A673 (cell line): ENCODE measurements at places on chromosomes 12 and 14. TPM values are rescaled to one million over a fixed set of nuclear protein-coding genes. Genes with fewer than 3 reads are reported as not detected.

Gene PPFIA2
- total RNA-seq = 0.52 and 1.5 TPM in 2 replicates

DNA sequence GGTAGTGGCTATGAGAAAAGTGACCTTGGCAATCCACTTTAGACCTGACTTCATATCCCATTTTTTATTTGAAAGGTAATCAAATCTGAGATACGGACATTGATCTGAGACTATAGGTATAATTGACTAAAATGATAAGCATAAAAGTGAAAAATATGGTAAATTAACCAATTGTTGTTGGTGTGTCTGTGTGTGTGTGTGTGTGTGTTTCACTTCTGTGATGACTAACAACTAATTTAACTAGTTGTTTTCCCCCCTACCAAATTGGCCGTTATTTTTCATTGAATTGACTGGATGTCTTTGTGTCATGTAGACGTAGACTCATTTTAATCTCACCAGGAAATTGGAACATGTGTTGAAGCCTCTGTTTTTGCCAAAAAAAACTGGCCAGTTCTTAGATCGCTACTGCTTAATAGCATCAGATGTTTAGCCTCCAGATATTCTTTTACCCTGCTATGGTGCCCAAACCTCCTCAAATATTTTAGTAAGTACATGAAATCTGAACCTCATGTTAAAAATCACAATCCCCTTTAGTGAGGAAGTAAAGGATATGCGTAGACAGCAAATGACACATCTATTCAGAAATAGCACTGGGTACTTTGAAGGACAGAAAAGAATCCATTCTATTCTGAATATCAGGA, 395.0 kb downstream of the EGLN3 start:
- H3K4me3 ChIP-seq = no peak overlapping the region
- no peak for DNase-seq
- peaks cover 51% of the 10 kb centered on the region for H3K4me1 ChIP-seq
- no peaks in the 10 kb centered on the region for H3K36me3 ChIP-seq
- no peak overlapping the region for H3K27ac ChIP-seq

Gene DPY19L2
- 4.2 and 7.5 TPM in 2 replicates for total RNA-seq

DNA sequence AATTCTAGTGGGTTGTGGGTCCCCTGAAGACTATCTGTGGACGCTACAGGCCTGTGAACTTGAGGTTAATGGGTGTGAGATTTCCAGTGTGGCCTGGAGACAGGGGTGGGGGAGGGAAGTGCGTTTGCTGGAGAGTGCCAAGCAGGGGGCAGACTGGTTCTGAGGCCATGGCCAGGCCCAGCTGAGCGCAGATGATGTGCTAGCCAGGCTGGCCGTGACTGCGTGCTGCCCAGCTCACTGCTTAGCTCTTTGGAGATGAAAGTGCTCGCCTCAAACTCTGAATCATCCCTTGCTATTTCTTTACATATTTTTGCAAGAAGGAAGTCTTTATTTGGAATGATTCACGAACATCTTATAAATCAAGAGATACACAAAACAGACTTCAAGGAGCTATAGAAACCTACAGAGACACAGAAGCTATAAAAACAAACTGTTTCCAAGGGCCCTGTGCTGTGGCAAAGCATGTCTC, 75.2 kb upstream of the PLEKHG3 start:
- no peaks in the 10 kb centered on the region for H3K27me3 ChIP-seq
- no peaks in the 10 kb centered on the region for H3K36me3 ChIP-seq
- DNase-seq = no peak
- no peaks in the 10 kb centered on the region for H3K4me1 ChIP-seq
- H3K27ac ChIP-seq = no peak overlapping the region

Gene HVCN1
- total RNA-seq = 1.0 and 1.1 TPM in 2 replicates

- H3K36me3 ChIP-seq = no peaks in the 10 kb centered on the region
- no peaks in the 10 kb centered on the region for H3K27me3 ChIP-seq
- H3K27ac ChIP-seq = no peak overlapping the region
- no peaks in the 10 kb centered on the region for H3K4me1 ChIP-seq
- DNase-seq = no peak
- no peak overlapping the region for H3K4me3 ChIP-seq
These were observed 191.7 kb upstream of the DIO2 start for GRCh38 chr14:80403036-80403435.

DNA sequence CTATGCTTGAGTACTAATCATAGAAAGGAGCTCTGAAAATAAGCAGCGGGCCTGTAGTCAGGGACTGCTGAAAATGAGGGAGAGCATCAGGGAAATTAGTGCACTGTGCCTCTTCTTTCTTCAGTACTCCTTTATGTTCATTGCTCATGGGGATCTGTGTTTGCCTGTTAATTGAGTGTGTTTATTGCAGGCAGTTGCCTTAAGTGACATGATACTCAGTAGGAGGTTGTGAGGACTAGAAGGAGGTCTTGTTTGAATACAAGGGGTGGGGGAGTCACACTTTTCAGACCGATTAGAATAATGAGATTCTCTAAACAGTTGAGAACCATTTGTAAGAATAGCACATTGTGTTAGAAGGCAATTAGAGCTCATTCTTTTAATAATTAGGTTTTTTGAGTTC, 102.6 kb upstream of the SLCO1C1 start:
- H3K27me3 ChIP-seq = peaks cover 4% of the 10 kb centered on the region
- H3K36me3 ChIP-seq = no peaks in the 10 kb centered on the region
- H3K4me3 ChIP-seq = no peak overlapping the region
- H3K4me1 ChIP-seq = no peaks in the 10 kb centered on the region

DNA sequence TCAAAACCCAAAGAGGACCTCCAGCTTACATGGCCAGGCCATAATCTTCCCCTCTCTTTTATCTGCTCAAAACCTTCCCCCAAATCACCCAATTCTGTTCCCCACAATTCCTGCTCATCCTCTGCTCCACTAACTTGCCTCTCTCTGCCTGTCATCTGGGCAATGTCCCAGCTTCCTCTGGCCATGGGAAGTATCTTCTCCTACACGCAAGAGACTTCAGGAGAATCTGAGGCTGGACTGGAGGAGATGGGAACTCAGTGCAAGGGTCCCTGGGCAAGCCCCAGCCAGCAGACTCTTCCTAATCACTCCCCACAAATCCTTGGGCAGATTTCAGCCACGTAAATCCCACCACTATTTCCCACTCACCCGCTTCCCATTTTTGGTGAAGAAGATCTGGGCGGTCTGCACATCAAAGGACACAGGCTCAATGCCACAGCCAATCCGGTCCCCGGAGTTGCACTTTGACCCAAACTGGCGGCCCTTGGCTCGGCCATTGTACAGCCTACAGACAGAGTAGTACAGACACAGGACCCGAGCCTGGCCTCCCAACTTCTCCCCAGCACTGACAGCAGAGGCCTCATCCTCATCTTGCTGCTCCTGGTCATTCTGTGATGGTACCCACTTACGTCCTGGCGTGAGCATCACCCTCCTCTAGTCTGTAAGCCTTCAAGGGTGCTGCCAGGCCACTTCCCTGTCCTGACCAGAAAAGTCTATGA, 4.7 kb downstream of the SPRYD3 start:
- peaks cover 12% of the 10 kb centered on the region for H3K36me3 ChIP-seq
- H3K27me3 ChIP-seq = no peaks in the 10 kb centered on the region
- H3K4me1 ChIP-seq = peaks cover 21% of the 10 kb centered on the region
- H3K4me3 ChIP-seq = no peak overlapping the region
- no peak overlapping the region for H3K27ac ChIP-seq

Gene NPC2
- 55.1 and 68.8 TPM in 2 replicates for total RNA-seq

Gene TDRD9
- total RNA-seq = not detected in 2 replicates

DNA sequence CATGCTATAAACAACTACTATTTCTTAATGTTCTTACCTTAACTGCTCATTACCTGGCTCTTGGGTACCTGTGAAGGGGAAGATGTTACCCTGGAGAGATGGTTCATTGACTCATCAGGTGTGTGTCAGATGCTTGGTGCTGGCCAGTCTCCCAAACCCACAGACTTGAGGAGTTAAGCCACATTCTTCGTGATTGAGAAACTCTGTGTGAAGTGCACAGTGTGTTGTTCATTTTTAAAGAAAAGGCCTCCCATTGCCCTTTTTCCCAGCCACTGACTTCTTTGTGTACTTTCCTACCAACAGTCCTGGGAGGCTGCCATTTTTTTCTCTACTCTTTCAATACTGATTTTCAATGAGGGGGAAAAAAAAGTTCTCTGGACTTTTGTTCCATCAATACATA, 3.2 kb downstream of the MGST1 start:
- H3K27ac ChIP-seq = no peak overlapping the region
- DNase-seq = no peak
- H3K4me3 ChIP-seq = no peak overlapping the region
- H3K4me1 ChIP-seq = no peaks in the 10 kb centered on the region

DNA sequence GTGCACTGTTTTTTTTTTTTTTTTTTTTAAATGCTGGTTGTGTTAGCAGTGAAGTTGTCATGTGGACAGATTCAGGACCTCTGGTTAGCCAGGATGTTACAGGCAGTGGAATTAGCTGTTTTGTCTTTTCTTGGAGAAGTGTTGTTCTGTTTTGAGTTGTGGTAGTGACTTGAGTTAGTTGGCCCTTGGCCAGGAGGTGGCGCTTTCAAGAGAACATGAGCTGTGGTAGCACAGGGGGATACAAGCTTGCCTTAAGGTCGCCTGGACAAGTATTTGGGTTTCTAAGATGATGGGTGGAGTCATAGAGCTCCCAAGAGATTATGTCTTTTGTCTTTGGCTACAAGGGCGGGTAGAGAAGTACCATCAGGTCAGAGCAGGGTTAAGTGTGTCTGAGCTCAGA, 33.3 kb upstream of the CCDC198 start:
- no peaks in the 10 kb centered on the region for H3K4me1 ChIP-seq
- H3K27me3 ChIP-seq = no peaks in the 10 kb centered on the region
- no peaks in the 10 kb centered on the region for H3K36me3 ChIP-seq

DNA sequence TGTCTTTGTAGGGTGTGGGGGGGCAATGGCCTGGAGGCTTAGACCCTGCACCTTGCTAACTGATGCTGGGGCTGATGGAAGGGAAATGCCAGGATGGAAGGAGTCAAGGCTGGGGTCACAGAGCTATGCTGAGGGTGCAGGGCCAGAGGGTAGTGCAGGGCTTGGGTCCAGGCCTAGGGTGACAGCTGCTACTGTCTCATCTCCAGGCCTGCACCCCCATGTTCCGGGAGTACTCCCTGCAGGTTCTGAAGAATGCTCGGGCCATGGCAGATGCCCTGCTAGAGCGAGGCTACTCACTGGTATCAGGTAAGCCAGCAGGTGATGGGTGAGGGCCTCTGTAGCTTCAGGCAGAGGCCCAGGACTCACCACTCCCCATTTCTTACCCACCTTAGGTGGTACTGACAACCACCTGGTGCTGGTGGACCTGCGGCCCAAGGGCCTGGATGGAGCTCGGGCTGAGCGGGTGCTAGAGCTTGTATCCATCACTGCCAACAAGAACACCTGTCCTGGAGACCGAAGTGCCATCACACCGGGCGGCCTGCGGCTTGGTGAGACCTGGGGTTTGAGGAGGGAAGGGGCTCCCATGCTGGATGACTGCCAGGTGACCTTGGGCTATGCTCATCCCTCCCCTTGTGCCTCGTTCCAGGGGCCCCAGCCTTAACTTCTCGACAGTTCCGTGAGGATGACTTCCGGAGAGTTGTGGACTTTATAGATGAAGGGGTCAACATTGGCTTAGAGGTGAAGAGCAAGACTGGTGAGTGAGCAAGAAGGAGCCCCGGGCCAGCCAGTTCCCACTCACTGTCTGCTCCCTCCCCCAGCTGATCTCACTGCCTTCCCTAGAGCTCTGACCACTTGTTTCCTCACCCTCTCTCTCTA, 4.1 kb downstream of the SHMT2 start:
- H3K27ac ChIP-seq = peak overlapping the region; percentile 32
- H3K36me3 ChIP-seq = peaks cover 43% of the 10 kb centered on the region
- DNase-seq = no peak
- no peak overlapping the region for H3K4me3 ChIP-seq
- peaks cover 40% of the 10 kb centered on the region for H3K4me1 ChIP-seq
- H3K27me3 ChIP-seq = no peaks in the 10 kb centered on the region

- DNase-seq = no peak
- H3K4me3 ChIP-seq = no peak overlapping the region
- H3K36me3 ChIP-seq = no peaks in the 10 kb centered on the region
- H3K27ac ChIP-seq = no peak overlapping the region
- H3K27me3 ChIP-seq = no peaks in the 10 kb centered on the region
These were observed 265.3 kb upstream of the TBX3 start for GRCh38 chr12:114949058-114949820.
